CD4-positive, alpha-beta T cell (primary cell): ENCODE measurements at places on chromosomes 2 and 18. TPM values are rescaled to one million over a fixed set of nuclear protein-coding genes. Genes with fewer than 3 reads are reported as not detected.

Gene SULT1C4
- not detected for total RNA-seq

Gene COLEC12
- not detected for total RNA-seq

Gene CYP20A1
- total RNA-seq, result 22.6 TPM

Gene SERPINB5
- not detected for total RNA-seq

Gene ANKRD30BL
- not detected for total RNA-seq

GRCh38 chr2:30155202-30155601 lies 8.4 kb downstream of the YPEL5 start:
- no peaks in the 10 kb centered on the region for H3K27me3 ChIP-seq
- H3K27ac ChIP-seq, result no peak overlapping the region
- peaks cover 85% of the 10 kb centered on the region for H3K36me3 ChIP-seq
- H3K4me1 ChIP-seq, result peaks cover 8% of the 10 kb centered on the region

DNA sequence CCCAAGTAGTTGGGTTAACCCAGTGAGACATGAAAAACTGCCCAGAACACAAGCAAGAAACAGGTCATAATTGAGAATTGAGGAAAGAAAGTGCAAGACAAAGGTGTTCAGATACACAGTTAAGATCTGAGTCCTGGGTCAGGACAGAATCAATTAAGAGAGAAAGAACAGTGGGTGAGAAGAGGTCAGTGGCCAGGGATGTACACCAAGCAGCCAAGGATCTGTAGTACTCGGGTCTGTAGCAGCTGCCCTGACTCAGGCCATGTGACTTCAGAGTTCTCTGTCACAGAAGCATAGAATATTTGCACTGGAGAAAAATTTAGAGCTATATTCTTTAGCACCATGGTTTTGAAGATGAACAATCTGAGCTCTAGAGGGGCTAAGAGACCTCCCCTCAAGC lies 141.6 kb downstream of the SLC8A1 start:
- no peak for DNase-seq
- no peaks in the 10 kb centered on the region for H3K27me3 ChIP-seq
- no peaks in the 10 kb centered on the region for H3K36me3 ChIP-seq
- H3K27ac ChIP-seq, result no peak overlapping the region
- H3K4me3 ChIP-seq, result no peak overlapping the region

GRCh38 chr2:105653302-105653701 lies 91.4 kb upstream of the NCK2 start:
- no peak overlapping the region for H3K4me3 ChIP-seq
- H3K27me3 ChIP-seq, result no peaks in the 10 kb centered on the region
- H3K27ac ChIP-seq, result no peak overlapping the region

GRCh38 chr2:151860613-151861146 lies 32.5 kb upstream of the ARL5A start:
- H3K27me3 ChIP-seq, result no peaks in the 10 kb centered on the region
- H3K4me3 ChIP-seq, result no peak overlapping the region
- no peaks in the 10 kb centered on the region for H3K36me3 ChIP-seq

DNA sequence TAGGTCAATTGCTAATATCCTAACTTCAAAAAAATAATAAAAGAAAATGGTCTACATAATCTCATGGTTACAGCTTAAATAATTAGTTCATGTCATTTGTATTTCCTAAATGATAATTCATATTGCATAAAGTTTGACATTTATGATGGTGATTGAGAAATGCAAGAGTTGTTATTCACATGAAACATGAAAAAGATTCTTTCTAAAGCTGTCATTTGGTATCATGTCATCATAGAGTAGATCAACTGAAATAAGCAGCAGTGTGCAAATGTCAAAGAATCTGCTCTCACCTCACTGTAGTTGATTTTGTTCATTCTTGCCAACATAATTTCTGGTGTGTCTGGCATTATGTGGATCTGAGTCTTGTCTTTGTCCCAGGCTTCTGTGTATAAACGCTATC lies 95.3 kb downstream of the NEB start:
- H3K36me3 ChIP-seq, result no peaks in the 10 kb centered on the region
- H3K4me1 ChIP-seq, result peaks cover 27% of the 10 kb centered on the region
- H3K27ac ChIP-seq, result no peak overlapping the region
- H3K27me3 ChIP-seq, result no peaks in the 10 kb centered on the region
- no peak for DNase-seq

DNA sequence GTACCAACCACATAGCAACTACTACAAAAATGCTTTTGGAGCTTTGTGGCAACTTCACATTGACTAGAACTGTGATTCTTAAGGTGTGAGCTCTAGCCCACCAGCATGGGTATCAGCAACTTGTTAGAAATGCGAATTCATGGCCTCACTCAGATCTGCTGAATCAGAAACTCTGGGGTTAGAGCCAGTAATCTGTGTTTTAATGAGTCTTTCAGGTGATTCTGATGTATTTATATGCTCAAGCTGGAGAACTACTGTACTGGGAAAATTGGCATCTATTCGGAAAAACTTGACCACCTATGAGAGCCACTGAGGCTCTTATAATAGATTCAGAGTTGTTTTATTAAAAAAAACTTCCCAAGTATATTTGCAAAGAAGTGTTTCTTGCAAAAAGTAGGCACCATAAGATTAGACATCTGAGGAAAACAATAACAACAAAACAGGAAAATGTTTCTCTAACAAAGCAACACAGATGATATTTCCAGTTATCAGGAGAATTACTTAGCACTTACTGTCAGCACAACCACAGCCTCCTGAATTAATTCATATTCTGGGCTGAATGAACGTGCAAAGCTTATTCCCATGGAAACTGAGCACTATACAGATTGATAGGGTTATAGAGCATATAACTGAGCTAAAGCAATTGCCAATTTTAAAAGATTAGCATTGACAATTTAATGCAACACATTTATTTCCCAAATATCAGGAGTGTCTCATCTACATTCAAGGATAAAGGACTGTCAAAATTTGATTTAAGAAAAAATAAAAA lies 71.6 kb downstream of the NCKAP5 start:
- H3K4me1 ChIP-seq, result no peaks in the 10 kb centered on the region
- H3K27ac ChIP-seq, result no peak overlapping the region
- H3K4me3 ChIP-seq, result no peak overlapping the region
- H3K36me3 ChIP-seq, result no peaks in the 10 kb centered on the region
- H3K27me3 ChIP-seq, result no peaks in the 10 kb centered on the region

- no peaks in the 10 kb centered on the region for H3K4me1 ChIP-seq
- H3K27ac ChIP-seq, result no peak overlapping the region
- no peak overlapping the region for H3K4me3 ChIP-seq
- H3K36me3 ChIP-seq, result no peaks in the 10 kb centered on the region
- H3K27me3 ChIP-seq, result no peaks in the 10 kb centered on the region
These were observed 254.3 kb upstream of the FIGN start for GRCh38 chr2:163990101-163990500.

- no peaks in the 10 kb centered on the region for H3K4me1 ChIP-seq
- no peak overlapping the region for H3K4me3 ChIP-seq
- no peaks in the 10 kb centered on the region for H3K36me3 ChIP-seq
- H3K27me3 ChIP-seq, result no peaks in the 10 kb centered on the region
These were observed 7.7 kb upstream of the MARCHF4 start for GRCh38 chr2:216379977-216380376.
